A549 treated with CpdA at 1 μM for 4 hours (cell line): ENCODE measurements at places on chromosomes 4 and X. TPM values are rescaled to one million over a fixed set of nuclear protein-coding genes. Genes with fewer than 3 reads are reported as not detected.

The XPNPEP2 gene
- not detected in 5 replicates for total RNA-seq

The GPAT3 gene
- 44.0 to 49.0 TPM (median 47.2 TPM) in 5 replicates for total RNA-seq

The FUNDC1 gene
- 24.2 to 26.9 TPM (median 25.9 TPM) in 5 replicates for total RNA-seq

The ITIH6 gene
- total RNA-seq, result 0.02 TPM in 1 of 5 replicates, not detected in the others

The DIPK2B gene
- total RNA-seq, result not detected in 5 replicates

The MTM1 gene
- total RNA-seq, result 5.8 to 8.6 TPM (median 6.2 TPM) in 5 replicates

The TAF9B gene
- total RNA-seq, result 9.6 to 13.1 TPM (median 12.9 TPM) in 5 replicates

The TMEM156 gene
- 19.3 to 27.3 TPM (median 23.0 TPM) in 5 replicates for total RNA-seq

The EBP gene
- 109 to 152 TPM (median 137 TPM) in 5 replicates for total RNA-seq

The SORCS2 gene
- 2.9 to 5.6 TPM (median 5.3 TPM) in 5 replicates for total RNA-seq

The QRFPR gene
- 0.05 TPM in 1 of 5 replicates, not detected in the others for total RNA-seq

The XAGE1A gene
- 9.8 to 33.2 TPM (median 25.3 TPM) in 4 of 5 replicates, not detected in the other for total RNA-seq

The ARMCX6 gene
- total RNA-seq, result 42.0 to 46.9 TPM (median 46.6 TPM) in 5 replicates

The YY2 gene
- total RNA-seq, result 1.5 to 3.0 TPM (median 2.6 TPM) in 5 replicates

The RASSF6 gene
- total RNA-seq, result 0.57 to 0.90 TPM (median 0.83 TPM) in 5 replicates

The RNF150 gene
- total RNA-seq, result 0.19 to 0.49 TPM (median 0.31 TPM) in 5 replicates

The SYAP1 gene
- total RNA-seq, result 19.7 to 22.0 TPM (median 21.3 TPM) in 5 replicates
